Urothelium cell line (cell line): ENCODE measurements at places on chromosomes 3 and 15.

DNA sequence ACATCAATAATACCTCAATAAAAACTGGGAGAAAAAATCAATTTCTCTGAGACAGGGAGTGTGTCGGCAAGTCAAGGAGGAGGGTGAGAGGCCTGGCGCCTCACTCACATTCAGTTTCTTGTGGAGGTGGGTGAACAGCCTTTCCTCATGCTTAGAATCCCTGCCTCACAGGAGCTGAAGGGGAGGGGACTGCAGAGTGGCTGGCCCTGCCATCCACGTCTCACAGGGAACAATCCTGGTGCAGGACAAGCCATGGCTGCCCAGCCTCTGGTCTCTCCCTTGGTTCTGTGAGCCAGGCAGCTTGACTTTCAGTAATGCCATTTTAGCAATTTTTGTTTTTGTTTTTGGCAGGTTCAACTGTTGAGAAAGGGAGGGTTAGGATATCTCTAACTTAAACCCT, 126.5 kb upstream of the HACD2 start:
- DNase-seq, result no peak

- no peak for DNase-seq
These were observed 317.3 kb upstream of the WNT5A start for GRCh38 chr3:55804170-55805095.

DNA sequence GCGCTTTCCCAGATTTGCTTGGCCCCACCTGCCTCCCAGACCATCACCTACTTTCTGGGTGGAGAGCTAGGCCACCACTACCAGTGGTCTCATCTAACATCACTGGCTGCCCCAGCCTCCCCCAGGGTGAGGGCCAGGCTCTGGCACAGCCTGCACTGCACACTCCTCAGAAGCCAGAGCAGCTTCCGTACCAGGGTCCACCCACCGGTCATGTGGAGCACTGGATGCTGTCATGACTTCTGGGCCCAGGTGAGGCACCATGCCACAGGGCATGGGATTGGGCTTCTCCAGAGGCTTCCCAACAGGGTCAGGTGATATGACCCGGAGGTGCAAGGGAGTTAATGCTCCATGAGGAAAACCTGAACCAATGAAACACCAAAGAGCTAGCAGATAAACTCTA, 14.0 kb downstream of the MEGF11 start:
- DNase-seq, result no peak

DNA sequence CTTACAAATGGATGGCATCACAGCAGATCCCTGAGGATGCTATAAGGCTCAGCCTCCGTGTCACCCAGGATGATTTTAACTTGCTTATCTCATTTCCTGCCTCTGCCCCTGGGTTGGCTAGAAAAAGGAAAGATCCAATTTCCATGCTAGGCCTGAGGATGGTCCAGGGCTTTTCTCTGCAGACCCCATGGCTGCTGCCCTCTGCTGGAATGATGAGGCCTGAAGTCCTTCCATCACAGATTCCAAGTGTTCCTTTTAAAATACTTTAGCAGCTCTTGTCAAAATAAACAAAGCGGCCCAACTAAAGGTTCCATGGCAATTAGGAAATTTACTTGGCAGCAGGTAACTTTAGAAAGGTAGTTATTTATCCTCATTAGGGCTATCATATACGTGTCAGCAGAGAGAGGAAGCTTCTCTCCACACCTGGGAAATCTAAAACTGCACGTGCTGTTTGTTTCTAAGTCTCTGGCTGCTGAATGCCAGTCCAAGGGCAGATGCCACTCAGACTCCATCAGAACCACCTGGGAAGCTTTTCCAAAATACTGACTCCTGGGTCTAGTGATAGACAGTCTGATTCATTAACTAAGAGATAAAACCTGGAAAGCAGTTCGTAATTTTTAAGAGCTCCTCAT, 401.9 kb upstream of the IL12A start:
- DNase-seq, result peak; percentile 38

GRCh38 chr15:91566141-91566540, 287.4 kb upstream of the SLCO3A1 start:
- DNase-seq, result no peak

DNA sequence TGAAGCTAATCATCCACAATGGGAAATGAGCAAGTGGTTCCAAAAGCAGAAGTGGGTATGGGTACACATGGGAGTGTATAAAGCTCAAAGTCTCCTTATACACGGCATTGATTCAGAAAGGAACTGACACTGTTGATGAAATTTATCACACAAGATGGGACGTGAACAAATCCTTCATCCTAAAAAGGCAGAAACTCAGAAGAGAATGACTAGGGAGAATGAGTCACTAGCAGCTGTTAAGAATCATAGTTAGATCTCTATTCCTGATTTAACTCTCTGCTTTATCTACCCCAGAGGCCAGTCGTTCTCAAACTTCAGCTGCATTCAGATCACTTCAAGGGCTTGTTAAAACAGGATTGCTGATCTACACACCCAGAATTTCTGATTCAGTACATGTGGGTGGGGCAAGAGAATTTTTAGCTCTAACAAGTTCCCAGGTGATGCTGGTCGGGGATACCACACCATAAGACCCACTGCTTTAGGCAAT, 97.7 kb upstream of the PHLDB2 start:
- DNase-seq, result peak; percentile 40

DNA sequence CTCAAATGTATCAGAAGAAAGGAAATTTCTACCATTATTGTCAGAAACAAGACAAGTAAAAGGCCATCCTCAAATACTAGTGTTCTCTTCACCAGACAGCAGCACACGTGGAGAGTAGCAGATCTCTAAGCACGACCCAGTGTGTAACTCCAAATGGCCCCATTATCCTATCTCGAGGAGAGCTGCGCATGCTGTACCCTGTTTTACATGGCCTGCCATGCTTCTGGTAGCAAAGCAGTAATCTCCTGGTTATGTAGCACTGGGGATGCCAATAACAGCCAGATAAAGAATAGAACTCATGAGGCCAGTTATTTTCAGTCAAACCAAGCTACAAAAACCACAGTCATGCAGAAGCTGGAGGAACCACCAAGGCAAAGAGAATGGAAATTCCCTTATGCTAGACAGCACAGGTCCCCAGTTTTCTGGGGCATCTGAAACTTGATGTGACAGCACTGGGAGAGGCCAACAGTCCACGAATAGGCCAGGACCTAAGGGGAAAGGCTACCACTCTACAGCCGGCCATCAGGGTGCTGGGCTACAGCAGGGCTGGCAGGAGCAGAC, 73.0 kb downstream of the LIPC start:
- DNase-seq, result no peak

DNA sequence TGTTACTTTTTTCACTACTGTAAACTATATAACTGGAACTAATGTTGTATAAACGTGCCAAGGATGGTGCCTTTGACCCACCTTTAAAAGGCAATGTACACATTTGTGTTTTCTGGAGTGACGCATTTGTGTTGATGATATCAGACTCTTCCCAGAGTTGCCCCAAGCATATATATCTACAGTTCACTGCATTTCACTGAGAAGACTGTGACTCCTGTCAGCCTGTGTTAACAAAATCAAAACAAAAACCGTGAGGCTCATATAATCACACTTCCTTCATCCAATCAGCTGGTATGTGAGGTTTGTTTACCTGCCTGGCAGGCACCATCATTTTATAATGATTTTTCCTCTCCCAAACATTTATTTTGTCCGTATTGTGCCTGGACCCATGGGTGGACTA, 117.6 kb upstream of the ROBO1 start:
- DNase-seq, result no peak

DNA sequence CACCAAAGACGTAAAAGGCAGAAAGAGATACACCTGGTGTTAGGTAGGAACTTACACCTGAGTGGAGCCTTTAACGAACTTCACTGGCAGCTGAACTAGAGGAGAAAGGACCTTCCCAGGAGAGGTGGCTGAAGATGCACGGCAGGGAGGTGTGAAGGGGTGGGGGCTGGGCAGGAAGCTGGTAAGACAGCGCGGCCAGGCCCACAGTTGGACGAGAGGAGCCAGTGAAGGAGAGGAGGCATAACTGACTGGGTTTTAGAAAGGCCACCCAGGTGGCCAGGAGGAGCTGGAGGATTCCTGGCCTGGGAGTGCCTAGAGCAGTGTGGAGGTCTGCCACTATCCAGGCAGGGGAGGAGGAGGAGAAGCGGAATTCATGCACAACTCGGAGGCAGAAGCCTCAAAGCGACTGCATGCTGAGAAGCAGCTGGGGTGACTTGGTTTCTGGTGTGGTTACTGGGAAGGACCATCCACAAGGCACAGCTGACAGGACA, 51.9 kb downstream of the SLC41A3 start:
- DNase-seq, result no peak

GRCh38 chr3:170387950-170388349, 30.4 kb downstream of the SKIL start:
- no peak for DNase-seq

- peak; percentile 90 for DNase-seq
These were observed at the start of gene SLC25A38 for GRCh38 chr3:39383045-39383880. TSS of gene SLC25A38 (plus strand) at chr3:39383370. CDS start at chr3:39383725, 355 bp downstream.

DNA sequence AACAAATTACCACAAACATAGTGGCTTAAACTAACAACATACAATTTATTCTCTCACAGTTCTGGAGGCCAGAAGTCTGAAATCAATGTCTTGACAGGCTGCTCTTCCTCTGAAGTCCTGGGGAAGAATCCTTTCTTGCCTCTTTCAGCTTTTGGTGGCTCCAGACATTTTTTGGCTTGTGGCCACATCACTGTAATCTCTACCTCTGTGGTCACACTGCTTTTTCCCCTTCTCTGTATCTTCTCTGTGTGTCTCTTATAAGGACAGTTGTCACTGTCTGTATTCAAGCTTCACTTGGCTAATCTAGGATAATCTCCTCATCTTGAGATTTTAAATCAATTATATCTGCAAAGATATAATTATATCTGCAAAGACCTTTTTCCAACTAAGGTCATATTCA, 80.3 kb upstream of the ABHD2 start:
- no peak for DNase-seq

DNA sequence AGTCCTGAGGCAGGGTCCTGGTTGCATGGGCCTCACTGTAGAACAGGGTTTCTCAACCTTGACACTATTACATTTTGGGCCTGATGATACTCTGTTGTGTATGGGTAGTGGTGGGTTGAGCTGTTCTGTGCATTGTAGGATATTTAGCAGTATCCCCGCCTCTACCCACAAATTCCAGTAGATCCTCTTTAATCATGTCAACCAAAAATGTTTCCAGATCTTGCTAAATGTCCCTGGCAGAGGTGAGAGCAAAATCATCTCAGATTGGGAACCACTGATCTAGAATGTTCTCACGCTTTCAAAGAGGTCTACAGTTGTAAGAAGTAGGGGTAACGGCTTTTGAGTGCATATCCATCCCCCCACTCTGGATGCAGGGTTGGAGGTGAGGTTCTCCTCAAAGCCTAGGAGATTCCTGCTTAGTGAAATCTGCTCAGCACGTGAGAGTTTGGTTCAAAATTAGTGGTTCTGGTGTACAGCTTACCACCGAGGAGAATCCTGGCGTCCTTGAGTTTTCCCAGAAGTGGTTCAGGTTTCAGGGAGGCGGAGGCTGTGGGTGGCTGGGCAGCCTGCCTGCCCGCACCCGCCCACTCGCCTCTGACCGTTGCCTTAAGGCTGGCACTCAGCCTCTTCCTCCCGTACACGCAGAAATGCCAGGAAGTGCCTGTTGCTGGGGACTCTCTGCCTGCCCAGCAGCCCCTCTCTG, 5.3 kb downstream of the ACVR2B start:
- DNase-seq, result peak; percentile 81

- no peak for DNase-seq
These were observed 68.7 kb downstream of the SMAD6 start for GRCh38 chr15:66770518-66771350.
